ENCODE measurements at places on chromosomes 1 and 21.

DNA sequence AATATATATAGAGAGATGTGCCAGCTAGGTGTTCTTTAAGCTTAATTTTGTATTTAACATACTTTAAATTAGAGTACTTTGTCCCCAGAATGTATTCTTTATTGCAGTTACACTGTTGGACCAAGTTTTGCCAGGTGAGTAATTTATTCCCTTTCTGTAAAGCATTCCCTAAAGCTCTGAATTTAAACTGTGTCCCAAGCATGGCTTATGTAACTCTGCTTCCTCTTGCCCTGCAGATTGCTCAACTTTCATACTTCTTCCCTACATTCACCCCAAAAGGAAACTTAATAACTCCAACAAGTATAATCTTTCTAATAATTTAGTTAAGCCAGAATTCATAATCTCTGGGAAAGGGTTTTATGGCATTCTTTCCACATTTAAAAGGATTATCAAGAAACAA lies 5.6 kb downstream of the LYPLAL1 start:
- no peak for DNase-seq

DNA sequence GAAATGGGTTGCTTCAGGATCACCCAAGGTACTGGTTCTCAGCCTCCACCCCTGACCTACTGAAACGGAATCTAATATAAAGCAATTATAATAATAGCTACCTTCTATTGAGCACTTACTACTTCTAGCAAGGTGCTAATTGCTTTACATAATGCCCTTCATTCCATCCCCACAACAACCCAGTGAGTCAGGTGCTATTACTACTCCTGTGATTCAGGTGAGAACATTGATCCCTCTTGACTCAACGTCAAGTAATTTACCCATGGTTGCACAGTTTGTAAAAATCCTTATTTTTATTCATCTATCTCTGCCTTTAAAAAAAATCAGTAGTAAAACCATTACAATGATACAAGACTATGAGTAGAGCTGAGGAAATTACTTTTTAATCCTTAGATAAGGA lies 85.2 kb downstream of the UCHL5 start:
- DNase-seq: no peak

DNA sequence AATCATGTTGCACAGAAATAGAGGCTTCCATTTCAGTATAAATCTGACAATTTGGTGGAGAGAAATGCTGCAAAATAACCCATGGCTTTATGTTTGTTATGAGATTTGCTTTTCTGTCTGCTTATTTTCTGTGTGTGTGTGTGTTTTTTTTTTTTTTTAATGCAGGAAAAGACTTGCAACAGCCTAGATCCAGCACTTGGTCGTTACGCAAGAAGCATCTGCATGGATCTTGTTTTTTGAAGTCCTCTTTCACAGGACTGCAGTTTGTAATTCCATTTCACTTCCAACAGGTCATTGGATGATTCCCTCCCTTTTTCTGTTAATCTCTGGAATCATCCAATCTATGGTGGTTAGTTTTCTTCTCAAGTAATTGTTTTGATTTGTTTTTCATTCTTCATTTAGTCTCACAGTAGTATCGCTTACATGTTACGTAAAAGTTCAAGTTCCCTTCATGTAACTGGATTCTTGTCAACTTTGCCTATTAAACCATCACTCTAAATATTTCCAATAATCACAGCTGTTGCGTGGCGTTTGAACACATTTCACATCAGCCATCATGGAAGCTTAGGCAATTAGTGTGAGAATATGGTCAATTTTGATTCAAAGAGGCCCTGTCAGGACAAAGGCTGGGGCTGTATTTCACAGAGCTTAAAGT lies 312.9 kb downstream of the NFIA start:
- no peak for DNase-seq

- no peak for DNase-seq
Measured at GRCh38 chr1:51686450-51686849, 69.6 kb downstream of the OSBPL9 start.

- DNase-seq: no peak
Measured at GRCh38 chr1:223022641-223023473, 120.2 kb downstream of the TLR5 start.

- no peak for DNase-seq
Measured at GRCh38 chr1:214446772-214447556, 104.4 kb downstream of the PTPN14 start.

DNA sequence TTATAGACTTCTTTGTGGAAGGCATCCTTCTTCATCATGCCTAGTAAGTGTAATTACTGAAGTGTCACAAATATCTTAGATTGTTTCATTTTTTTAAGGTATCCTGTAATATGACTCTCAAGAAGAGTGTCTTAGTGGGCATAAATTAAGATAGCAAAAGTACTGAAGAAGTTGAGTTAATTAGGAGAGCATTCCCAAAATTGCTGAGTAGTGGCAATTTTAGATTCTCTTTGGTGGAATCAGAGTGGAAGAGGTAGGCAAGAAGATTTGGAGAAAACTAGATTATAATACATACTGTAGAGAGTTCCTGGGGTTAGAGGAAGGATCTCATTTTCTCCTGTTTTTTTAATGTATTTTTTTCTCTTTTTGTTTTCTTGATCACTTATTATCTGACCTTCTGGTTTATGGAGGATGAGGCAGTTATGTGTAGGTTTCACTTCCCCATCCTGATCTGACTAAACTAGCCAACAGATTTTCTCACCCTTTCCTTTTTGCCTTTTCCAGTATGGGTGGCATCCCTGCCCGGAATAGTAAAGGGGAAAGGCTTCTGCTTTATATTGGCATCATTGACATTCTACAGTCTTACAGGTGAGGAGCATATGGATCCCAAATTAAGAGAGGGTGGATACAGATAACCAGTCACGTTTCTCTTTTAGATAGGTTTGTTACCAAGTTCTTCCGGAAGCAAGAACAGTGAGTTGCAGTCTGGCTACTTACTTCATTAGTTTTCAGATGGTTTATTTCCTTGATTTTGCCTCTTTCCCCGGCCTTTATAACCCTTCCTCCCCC lies 16.7 kb upstream of the PSMD4 start:
- no peak for DNase-seq

- no peak for DNase-seq
Measured at GRCh38 chr1:230548997-230549396, 93.3 kb upstream of the COG2 start.

DNA sequence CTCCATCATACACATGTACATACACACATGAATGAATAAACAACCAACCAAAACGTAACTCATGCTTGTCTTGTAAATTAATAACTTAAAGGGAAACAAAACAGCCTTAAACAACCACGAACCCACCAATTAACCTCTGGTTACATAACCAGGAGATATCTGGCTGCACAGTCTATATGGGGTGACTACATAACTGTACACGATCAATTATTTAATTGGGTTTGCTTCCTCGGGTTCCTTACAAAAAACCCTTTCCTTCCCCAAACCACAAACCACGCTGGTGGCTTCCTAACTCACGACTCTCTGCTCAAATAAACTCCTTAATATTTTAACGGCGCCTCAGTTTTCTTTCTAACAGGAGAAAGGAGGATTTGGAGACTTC lies 744 bp downstream of the ZNF670 start:
- DNase-seq: no peak

GRCh38 chr1:190583862-190584261 lies 106.2 kb upstream of the BRINP3 start:
- no peak for DNase-seq

DNA sequence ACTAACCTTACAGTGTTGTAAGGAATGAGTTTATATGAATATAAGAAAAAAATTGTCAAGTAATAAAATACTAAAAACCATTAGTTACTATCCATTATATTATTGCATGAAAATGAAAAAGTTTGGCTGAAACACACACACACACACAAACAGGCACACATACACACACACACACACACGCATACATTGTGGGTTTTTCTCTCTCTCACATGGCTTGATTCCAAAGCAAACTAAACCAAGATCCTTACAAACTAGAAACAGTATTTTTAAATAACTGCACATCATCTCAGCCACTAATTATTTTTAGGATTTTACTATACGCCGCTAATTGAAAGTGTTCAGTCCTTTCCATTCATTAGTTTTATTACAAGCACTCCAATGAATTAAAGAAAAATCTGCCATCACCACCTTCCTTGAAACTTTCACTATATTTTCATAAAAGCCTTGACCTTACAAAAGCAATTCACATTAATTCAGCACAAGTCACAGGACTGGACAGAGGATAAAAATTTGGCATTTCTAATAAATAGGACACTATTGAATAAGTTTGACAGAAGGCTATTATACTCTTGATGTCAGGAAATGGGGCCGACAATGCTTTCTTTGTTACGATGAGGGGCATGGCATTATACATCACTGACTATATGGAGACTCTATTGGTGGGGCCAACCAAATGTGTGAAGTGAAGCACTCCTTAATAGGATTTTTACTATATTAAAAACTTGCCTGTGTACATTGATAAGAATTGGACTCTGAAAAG lies 187.0 kb upstream of the ESRRG start:
- no peak for DNase-seq

GRCh38 chr1:64320007-64320406 lies 116.6 kb downstream of the UBE2U start:
- no peak for DNase-seq

DNA sequence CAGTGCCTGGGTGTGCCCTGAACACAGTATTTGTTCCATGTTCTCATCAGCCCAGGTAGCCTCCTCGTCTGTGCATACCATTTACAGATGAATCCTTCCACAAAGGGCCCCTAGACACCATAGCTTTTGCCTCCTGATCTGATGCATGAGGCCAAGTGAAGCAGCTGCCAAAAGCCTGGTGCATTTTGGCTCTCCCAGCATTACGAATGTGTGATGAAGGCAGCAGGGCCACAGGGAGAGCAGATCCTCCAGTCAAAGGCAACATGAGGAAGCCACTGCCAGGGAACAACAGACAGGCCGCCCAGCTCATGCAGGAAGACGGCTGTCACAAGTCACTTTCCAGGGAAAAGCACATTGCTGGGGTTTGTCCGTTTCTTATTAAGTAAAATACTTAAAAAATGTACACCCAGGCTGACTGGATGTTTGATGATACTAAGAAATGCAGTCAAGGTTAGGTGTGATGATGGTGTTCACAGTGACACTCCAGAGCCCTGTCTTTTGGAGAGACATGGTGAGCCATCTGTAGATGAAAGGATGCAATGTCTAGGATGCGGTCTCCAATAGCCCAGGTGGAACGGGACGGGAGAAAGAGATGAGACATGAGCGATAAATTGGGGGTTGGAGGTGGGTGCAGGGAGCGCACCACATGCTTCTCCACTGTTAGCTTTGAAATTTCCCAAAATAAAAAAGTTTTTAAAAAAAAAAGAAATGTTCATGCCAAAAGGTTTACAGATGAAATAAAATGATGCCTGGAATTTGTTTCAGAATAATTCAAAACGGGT lies 48.7 kb downstream of the NPHP4 start:
- DNase-seq: no peak

GRCh38 chr1:30315185-30315960 lies 408.0 kb downstream of the MATN1 start:
- no peak for DNase-seq

- DNase-seq: no peak
Measured at GRCh38 chr1:221884821-221885220, 142.9 kb upstream of the DUSP10 start.

DNA sequence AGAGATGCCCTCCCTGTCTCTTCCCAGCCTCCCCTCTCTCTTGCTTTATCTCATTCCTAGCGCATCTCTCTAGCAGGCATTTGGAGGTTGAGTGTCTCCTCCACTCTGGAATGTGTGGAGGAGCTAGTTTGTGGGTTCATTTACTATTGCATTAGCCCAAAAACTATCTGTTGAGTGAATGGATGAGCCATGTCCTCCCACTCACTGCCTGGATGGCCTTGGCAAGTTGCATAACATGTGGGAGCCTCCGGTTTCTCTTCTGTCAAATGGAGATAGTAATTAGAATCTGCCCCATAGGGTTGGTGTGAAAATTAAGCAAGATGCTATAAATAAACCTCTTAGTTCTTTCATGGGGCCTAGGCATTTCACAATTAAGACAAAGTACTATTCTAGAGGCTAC lies 181.8 kb downstream of the KAZN start:
- no peak for DNase-seq

DNA sequence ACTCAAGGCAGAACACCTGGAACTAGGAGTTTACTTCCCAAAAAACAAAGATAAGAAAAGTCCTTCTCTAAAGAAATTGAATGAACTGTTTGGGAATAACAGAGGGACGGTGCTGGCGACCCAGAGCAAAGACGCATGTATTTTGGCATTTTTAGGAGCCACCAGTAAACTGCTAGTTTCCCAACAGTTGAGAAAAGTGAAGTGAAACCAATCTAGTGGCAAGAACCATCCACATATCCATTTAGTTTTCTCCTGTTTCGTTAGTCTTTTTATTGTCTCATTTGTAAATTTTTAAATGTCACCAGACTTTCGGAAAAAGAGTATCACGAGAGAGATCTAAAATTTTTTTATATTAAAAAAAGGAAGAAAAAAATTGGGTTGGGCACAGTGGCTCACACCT lies 30.2 kb downstream of the ODF2L start:
- DNase-seq: no peak

- no peak for DNase-seq
Measured at GRCh38 chr1:182897696-182898095, 55.3 kb downstream of the SHCBP1L start.

DNA sequence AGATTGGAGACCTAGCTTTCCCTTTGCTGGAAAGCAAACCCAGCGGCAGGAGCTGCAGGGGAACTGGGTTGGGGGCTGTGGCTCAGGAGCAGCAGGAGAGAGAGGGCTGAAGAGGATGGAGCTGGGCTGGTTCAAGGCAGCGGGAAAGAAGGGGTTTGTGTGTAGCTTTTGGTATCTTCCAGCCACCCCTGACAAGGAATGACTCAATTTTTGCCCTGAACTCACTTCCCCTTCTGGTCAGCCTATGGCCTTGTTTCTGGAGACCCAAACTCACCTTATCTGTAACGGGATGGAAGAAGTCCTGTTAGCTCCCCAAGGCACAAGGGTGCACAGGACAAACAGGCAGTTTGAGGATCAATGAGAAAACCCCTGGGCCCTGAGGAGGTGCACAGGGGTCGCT lies 13.1 kb downstream of the C1orf115 start:
- no peak for DNase-seq

GRCh38 chr1:233597489-233597901 lies 16.4 kb upstream of the KCNK1 start:
- DNase-seq: no peak

- DNase-seq: no peak
Measured at GRCh38 chr1:177927021-177927596, 42.7 kb downstream of the SEC16B start.

GRCh38 chr1:31570228-31570627 lies 6.1 kb upstream of the TINAGL1 start:
- no peak for DNase-seq

DNA sequence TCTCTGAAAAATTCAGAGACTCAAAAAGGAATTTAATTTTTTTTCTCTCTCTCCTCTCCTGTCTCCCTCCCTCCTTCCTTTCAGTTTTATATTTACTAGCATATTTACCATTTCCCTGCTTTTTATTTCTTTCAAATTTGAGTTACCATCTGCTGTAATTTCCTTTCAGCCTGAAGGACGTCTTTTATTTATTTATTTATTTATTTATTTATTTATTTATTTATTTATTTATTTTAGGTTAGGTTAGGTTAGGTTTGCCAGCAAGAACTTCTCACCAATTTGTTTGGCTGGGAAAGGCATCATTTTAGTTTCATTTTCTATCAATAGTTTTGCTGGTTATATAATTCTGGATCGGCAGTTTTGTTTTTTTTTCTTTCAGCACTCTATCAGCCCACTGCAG lies 231.7 kb upstream of the ZRANB2 start:
- no peak for DNase-seq

- DNase-seq: no peak
Measured at GRCh38 chr1:232709386-232709785, 79.5 kb upstream of the SIPA1L2 start.

GRCh38 chr1:100065183-100065968 lies 67.4 kb downstream of the SASS6 start:
- no peak for DNase-seq

- DNase-seq: no peak
Measured at GRCh38 chr21:22710721-22711120, 1712.5 kb downstream of the NCAM2 start.

Measured in right cardiac atrium (tissue), 5 donors.